ENCODE measurements at places on chromosomes 2 and 18.

GRCh38 chr18:74499633-74500032, 3.5 kb downstream of the CNDP2 start:
- DNase-seq, result no peak

DNA sequence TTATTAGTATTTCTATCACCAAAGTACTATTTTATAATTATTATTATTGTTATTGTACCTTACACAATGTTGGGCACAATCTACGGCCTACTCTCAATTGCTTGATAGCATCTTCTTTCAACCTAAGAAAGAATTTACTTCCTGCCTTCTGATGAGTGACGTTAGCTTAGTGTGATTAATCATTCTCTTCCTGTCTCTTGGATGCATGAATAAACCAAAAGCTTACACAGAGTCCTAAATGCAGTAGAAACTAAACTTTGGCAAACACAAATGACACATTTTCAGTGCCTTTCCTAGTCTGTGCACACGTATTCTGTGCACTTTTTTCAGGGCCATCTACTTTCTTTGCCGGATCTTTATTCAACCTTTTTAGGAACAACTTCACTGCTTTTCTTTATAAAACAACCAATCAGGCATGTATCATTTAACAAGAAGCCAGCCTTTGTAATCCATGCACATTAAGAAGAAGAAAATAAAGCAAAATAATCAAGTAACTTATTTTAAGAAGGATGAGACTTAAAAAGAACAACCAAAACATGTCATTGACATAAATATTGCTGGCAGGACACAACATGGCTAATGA, 19.1 kb downstream of the TRAK2 start:
- no peak for DNase-seq

- DNase-seq, result no peak
Observed at GRCh38 chr2:222864296-222864695, 3.5 kb downstream of the ACSL3 start.

DNA sequence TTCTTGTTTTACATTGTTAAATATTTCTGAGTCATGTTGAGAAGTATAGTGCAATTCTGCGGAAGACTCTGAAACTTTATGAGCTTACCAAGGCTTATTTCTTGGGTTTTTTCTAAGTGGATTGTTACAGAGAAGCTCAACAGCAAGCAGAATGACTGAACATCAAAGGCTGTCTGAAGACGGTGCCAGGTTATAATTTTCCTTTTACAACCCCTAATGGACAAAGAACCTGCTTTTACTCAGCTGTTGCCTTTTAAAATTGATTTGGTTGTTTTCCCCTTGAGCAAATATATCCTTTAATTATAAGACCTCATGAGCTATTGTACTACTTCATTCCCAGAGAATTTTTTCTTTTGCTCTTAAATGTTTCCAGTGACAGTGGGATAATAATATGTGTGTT, 41.6 kb downstream of the LAMA3 start:
- DNase-seq, result no peak

DNA sequence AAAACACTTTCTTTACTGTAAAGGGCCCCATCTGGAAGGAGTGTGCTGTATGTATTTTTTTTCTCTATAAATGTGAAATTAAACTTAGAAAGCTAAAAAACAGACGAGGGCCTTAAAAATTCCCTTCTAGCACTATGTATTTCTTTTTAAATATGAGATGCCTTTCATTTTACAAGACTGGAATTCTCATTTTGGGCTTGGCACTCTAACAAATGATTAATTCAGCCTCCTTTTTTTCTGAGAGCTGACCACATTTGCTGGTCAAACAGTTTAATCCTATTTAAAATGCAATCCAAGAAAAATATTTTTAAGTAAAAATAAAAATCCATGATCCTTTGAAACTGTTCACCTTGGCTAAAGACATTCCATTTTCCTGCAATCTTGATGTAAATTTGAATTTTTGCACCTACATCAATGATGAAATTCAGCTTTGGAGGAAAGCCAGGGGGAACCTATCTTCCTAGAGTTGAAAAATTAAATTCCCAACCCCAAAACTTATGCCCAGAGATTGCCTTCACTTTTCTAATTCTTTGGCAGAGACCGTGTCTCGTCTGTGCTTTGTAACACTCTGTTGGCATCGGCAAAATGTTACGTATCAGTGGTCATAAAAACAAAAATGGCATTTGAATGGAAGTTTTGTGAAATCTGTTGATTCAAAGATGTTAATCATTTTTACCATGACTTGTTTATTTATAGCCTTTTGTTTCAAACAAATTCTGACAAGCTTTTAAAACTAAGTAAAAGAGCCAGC, 284.5 kb downstream of the ZNF521 start:
- DNase-seq, result no peak

GRCh38 chr18:66632756-66633155, 28.9 kb upstream of the CDH19 start:
- no peak for DNase-seq

GRCh38 chr18:7637269-7637668, 70.2 kb downstream of the PTPRM start:
- DNase-seq, result no peak

GRCh38 chr18:67615876-67616275, 99.4 kb upstream of the DSEL start:
- no peak for DNase-seq

DNA sequence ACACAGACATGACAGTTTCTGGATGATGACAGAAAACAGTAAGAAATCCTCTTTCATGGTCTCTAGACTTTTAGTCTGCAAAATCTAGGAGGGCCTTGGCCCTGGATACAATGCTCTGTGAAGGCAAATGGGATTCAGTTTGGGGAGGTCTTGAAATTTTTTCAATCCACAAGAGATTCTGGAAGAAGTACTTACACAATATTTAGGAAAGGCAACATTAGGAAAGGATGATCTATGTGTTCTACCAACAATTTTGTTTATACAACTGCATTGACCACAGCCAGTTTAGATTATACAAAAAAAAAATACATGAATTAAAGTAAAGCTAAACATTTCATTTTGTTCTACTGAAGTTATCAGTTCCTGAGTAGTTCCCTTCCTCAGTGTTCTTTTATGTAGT, 208.0 kb downstream of the SRBD1 start:
- no peak for DNase-seq

GRCh38 chr18:8493141-8493540, 116.1 kb upstream of the RAB12 start:
- DNase-seq, result no peak

Data from stimulated activated CD4-positive, alpha-beta T cell treated with anti-CD3 and anti-CD28 coated beads, TNF-alpha, amount 100 ng/mL, for 48 hours (primary cell).